ENCODE measurements at places on chromosomes 4 and X.

GRCh38 chr4:4866124-4866865, 6.8 kb downstream of the MSX1 start:
- no peak for DNase-seq

DNA sequence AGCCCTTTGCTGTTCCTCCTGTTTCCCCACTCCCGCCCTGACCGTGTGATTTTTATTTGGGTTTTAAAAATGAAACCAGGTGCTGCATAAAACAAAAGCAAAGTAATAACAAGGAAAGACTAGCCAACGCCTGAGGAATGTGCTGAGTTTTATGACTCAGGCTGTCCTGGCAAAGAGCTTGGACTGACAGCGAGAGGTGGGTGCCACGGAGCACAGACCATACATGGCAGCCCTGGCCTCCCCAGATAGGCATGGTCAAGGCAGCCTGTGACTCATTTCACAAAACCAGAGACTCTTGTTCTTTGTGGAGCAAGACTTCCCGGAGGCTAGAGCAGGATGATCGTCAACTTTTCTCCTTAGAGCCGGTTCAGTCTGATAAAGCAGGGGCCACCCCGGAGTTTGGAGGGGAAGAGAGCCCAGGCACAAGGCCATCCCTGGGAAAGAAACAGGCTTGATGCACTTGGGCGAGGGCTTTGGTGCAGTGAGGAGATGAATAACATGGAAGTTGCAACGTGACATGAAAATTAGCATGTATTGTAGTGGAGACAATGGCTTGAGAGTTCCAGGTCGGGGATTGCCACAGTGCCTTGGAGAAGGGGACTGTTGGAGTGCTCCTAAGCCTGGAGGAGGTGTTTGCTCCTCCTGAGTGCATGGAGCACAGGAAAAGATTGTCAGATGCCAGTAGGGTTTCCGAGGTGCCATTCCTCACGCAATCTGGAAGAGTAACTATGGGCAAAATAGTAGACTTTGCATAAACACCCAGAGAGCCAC, 54.8 kb downstream of the C4orf51 start:
- no peak for DNase-seq

- no peak for DNase-seq
These were observed 104.9 kb downstream of the ALPK1 start for GRCh38 chr4:112402098-112402497.

DNA sequence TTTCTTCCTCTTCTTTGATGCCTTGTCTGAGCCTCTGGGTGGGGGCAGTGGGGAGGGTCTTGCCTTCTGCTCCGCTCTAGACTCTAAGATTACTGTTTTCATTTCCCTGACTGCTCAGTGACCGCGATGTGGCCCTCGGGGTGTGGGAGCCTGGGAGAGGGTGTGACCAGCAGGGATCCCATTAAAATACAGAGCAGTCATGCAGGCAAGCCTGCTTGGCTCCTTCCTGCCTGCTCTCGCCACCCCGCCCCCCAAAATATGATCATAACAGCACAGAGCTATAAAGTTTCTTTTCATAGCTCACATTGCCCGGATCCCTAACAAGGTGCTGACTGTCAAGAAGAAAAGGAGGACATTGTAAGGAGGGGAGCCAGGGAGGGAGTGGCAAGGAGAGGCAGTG, 332.9 kb downstream of the RAB28 start:
- DNase-seq = no peak

DNA sequence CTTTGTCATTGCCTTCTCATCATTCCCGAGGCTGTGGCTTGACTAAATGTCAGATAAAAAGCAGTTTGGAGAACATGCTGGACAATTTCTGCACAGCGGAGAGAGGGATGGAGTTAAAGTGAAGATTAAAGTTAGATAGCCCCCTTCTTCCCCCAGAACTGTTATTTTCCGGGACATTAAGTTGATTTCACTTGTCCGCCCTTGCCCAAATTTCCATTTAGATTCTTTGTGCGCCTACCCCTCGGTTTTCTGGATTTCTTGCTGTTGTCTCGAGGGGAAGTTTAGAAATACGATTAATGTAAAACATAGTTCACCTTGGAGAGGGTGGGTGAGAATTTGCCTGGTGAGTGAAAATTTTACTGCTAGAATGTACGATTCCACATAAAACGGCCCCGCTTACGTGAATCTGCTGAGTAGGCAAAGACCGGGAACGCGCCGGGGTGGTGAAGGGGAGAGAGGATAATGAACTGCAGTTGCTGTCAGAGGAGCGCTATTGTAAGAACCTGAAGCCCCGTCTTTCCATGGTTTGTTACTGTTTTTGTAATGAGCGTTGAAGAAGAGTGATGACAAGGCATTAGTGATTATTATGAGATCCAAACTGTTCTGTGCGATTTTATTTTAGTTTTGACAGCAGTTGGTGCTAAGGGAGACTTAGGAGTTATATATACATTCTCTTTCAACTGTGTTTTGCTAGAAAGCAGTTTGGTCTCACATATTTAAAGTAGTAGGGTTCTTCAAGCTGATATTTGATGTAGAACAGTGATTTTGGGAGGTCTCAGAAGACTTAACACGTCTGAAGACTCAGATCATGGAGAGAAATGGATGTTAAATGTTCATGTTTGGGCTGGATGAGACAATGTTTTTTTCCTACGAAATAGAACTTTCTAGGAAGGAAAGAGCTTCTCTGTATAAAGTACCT, 73.0 kb downstream of the AFF1 start:
- no peak for DNase-seq

DNA sequence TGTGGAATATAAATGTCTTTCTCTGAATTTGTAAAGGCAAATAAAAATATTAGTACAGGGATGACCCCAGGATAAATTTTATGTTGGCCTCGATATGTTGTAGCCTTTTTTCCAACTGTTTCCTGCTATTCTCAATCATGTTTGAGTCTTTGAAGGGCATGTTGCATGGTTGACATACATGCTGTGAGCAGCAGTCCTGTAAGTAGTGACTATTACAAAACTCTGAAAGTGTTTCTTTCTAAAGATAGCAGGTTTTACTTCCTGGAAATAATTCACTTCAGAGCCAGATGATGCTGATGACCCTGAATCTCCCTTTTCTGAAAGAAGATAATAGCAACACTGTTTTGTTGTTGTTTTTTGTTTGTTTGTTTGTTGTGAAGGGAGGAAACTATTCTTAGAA, 393.0 kb upstream of the GNPDA2 start:
- no peak for DNase-seq

GRCh38 chr4:53545273-53545672, 46.0 kb downstream of the LNX1 start:
- DNase-seq = no peak

DNA sequence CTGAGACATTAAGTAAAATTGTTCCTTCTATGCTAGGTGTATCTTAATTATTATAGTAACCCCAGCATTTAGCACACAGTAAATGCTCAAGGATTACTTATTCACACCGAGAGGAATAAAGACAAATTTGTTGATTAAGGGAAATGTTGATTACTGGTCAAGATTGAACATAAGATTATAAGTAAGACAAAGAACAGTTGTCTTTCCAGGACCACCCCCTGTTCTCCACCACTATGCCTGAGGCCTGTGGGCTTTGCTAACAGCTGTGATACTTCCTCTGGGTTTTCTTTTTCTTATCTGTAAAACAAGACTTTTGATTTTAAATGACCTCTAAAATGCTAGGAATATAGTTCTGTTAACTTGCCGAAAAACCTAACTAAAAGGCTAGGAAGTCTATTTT, 128.0 kb downstream of the DCLK2 start:
- DNase-seq = no peak

GRCh38 chr4:158850371-158850770, 81.5 kb downstream of the FNIP2 start:
- no peak for DNase-seq

GRCh38 chr4:24131954-24132673, 242.3 kb upstream of the PPARGC1A start:
- no peak for DNase-seq

GRCh38 chrX:38038501-38038900, 32.1 kb downstream of the SYTL5 start:
- no peak for DNase-seq

DNA sequence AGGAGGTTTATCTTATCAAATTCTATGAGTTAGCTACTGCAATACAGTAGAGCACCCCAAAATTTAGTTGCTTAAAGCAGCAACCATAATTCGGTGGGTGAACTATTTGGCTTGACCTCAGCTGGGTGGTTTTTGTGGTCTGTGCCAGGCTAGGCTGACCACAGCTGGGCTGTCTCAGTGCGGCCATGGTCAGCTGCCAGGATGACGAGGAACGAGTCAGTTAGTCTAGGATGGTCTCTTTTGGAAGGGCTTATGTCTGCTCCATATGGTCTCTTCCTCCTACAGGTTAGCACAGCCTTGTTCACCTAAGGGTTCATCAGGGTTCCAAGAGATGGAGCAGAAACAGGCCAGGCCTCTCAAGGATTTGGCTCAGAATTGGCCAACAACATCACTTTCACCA, 210.4 kb downstream of the PALLD start:
- no peak for DNase-seq

DNA sequence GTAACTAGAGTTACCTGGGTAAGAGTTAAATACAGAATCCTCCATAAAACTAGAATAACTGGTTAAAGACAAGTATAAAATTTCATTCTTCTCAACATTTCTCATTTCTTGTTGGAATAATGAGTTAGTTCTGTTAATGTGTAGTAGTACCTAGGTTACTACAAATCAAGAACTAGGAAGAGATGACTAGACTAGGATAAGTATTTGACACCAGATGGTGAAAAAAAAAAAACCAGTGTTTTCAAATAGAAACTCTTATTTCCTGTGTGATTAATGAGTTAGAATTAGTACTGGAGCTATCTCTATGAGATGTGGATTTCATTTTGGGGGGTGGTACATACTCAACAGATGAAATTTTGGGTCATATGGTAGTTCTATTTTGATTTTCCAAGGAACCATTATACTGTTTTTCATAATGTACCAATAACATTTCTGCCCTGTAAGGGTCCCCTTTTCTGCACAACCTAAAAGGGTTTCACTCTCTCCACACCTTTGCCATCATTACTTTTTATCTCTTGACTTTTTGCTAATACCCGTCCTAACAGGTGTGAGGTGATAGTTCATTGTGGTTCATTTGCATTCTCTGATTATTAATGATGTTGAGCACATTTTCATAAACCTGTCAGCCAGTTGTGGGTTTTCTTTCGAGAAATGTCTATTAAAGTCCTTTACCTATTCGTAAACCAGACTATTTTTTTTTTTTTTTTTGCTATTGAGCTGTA, 1.7 kb upstream of the VCX start:
- no peak for DNase-seq

DNA sequence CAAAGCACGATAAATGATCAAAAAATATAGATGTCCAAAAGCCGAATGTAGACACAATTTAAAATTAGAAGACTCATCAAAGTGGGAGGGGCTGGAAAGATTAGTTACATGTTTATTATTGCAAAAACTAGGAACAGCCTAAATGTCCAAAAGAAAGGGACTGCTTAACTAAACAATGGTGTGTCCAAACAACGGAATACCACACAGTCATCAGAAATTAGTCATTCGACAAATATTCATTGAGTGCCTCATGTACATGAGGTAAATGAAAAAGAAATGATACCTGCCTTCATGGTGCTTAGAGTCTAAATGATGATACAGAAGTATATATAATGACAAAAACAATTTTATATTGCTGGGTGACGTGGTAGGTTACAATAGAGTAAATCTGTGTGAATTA, 139.7 kb downstream of the MAML3 start:
- no peak for DNase-seq

GRCh38 chrX:1147611-1148515, 64.6 kb downstream of the CRLF2 start:
- DNase-seq = no peak

- no peak for DNase-seq
These were observed 73.3 kb downstream of the MANBA start for GRCh38 chr4:102687373-102687981.

- DNase-seq = no peak
These were observed 134.5 kb downstream of the BTC start for GRCh38 chr4:74659576-74660411.

GRCh38 chr4:78864405-78865024, 74.7 kb downstream of the PAQR3 start:
- no peak for DNase-seq

GRCh38 chrX:9911487-9911886, 55.7 kb upstream of the CLDN34 start:
- DNase-seq = no peak

DNA sequence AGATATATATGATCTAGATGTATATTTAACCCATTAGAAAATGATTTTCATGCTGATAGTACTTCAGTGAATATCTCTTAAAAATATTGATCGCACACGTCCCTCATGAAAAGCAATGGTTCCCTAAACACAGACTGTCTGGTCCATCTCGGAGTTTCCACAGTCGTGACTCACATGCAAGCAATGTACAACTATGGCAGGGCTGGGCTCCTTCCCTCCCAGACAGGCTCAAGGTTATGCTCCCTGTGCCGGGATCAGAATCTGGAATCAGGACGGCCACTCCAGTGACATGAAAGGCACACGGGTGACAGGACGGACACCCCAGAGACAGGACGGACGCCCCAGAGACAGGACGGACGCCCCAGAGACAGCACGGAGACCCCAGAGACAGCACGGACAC, 40.2 kb upstream of the PPP2R3B start:
- no peak for DNase-seq

DNA sequence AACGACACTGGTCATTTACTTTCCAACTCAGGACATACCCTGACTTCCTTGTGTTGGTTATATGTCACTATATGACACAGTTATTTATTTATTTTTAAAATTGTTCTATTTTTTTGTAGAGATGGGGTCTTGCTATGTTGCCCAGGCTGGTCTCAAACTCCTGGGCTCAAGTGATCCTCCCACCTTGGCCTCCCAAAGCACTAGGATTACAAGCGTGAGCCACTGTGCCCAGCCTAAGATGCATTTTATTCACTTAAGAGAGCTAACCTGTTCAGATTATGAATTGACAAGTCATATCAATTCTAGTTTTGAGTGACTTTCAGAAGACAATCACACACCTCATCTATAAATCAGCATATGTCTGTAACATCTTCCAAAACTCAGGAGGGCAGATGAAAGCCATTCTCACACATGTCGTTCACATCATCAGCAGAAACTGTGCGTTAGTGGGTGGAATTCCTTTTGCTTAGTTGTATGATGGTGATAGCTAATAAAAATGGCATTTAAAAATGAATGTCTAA, 9.4 kb upstream of the RHOH start:
- no peak for DNase-seq

Measured in anterior cingulate cortex (tissue), 58 donors.